HTR-8/SVneo (cell line): ENCODE measurements at places on chromosomes 16 and 17.

DNA sequence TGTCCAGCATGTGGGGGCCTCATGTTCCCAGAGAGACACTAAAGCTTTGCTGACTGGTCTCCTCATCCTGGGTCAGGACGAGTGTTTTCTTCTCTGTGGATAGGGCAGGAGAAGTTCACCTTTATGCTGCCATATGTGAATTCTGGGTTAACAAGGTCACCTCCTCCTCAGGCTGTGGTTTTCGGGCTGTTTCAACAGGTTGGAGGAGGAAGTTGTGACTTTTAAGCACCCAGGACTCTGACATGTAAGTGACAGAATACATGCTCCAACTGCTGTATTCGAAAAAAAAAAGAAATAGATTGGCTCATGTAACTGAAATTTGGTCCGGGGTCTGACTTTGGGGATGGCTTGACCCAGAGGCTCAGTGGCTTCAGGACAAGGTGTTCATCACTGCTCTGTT is 54.2 kb downstream of the SNX20 start:
- no peak for DNase-seq

GRCh38 chr16:10100829-10101228 is 81.4 kb downstream of the GRIN2A start:
- no peak for DNase-seq

DNA sequence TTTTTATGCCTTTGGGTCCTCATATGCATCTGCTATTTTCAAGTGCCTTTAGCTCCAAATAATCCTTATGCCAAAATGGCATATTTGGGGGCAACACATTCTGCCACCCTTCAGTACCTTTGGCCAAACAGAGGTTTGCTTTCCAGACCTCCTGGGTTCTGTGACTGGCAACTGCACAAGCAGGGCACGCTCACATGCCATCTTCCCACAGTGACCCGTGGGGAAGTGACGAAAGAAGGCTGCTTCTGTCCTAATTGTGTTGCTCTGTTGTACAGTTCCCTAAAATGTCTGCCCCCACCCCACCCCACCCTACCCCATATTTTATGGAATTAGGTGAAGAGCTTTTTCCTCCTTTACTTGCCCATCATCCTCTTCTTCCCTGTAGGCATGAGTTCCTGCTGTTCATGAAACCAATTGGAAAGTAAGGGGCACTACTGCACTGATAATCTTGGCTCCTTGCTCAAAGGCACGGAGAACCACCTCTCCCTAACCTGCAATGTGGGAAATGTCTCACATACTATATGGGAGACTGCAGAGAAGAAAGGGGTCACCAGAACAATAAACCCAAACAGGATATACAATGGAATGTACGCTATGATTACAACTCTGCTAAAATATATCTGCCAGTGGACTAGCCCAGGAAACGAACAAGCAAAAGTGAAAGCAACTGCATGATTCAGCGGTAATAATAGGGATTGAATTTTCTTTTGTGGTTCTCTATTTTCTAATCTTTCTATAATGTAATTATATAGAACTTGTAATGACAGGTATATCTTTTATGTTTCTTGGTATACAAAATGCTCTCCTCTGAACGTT is 3.3 kb upstream of the SLFN12L start:
- DNase-seq, result peak; percentile 43

GRCh38 chr17:63542942-63543821 is 7.1 kb upstream of the DCAF7 start:
- DNase-seq, result no peak

GRCh38 chr16:24643489-24643888 is 86.0 kb upstream of the TNRC6A start:
- DNase-seq, result no peak

DNA sequence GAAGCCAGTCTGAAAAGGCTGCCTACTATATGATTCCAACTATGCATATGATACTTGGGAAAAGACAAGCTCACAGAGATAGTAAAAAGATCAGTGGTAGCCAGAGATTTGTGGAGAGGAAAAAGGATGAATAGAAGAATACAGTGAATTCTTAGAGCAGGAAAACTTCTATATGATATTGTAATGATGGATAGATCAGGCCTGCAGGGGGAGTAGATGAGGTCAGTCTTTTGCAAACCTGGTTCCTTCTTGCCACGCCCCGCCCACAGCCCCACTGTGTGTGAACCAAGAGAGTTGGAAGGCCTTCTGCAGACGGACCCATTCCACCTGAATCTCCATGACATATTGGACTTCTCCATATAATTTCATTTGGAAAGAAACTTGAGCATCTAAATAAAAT is 761 bp upstream of the CCL8 start:
- no peak for DNase-seq

GRCh38 chr17:16926061-16926511 is 45.8 kb downstream of the TNFRSF13B start:
- no peak for DNase-seq

DNA sequence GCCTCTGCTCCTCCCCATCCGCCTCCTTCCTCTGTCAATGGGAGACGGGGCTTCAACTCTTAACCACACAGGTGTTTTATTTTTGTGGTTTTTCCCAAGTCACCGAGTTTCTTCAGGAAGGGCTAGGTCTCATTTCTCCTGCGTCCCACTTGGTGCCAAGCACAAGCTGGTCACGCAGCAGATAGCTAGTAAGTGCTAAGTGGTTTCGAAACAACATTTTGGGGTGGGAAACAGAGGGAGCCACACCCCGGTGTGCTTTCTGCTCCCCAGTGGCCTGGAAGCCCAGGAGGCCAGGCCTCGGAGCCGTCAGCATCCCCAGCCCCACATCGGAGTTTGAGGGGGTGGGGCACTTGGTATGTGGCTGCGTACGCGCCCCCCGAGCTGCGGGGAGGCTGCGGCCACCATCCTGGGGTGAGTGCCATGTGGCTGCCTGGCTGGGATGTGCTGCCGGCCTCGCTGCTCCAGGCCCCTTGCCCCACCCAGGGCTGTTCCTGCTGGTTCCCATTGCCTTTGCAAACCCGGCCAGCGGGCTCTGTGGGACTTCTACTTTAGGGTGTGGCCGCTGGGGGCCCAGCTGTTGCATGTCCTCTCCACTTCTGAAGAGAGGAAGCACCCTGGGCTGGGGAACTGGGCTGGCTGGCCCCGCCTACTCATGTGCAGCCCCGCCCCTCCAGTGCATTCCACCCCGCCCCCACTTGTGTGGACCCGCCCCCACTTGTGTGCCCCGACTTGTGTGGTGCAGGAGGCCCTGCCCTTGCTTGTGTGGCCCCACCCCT is 55.6 kb downstream of the BAIAP2 start:
- DNase-seq, result no peak

DNA sequence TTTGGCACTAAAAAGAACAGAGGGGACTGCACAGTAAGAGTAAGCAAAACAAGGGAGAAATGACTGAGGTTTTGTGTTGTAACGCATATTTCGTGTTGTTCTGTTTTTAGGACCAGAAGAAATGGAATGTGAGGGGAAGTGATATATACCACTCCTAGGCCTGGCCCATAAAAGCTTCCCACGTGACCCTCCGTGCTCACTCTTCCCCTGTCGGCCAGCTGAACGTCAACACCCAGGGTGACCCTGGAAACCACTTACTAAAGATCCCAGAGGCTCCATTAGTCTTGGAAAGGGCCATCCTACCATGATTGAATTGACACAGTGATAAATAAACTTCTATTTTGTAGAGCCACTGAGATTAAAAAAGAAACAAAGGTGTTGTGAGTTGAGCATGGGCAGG is 79.8 kb downstream of the HELZ start:
- DNase-seq, result no peak

GRCh38 chr16:84144209-84144858 is 643 bp downstream of the HSDL1 start:
- DNase-seq, result no peak
